Peyer's patch (tissue), 4 donors: ENCODE measurements at places on chromosomes 12 and 14.

- DNase-seq, result no peak
Observed at GRCh38 chr14:31505411-31505810, 17.6 kb upstream of the GPR33 start.

- no peak for DNase-seq
Observed at GRCh38 chr14:62189698-62190097, 427.5 kb downstream of the SNAPC1 start.

- DNase-seq, result no peak
Observed at GRCh38 chr12:73612551-73612950, 925.1 kb upstream of the ATXN7L3B start.

GRCh38 chr14:55212634-55213033, 21.2 kb upstream of the DLGAP5 start:
- no peak for DNase-seq

- no peak for DNase-seq
Observed at GRCh38 chr14:102043251-102044025, 43.4 kb downstream of the HSP90AA1 start.

- DNase-seq, result no peak
Observed at GRCh38 chr12:16016748-16017147, 105.6 kb downstream of the DERA start.

GRCh38 chr12:47992776-47993175, 11.5 kb downstream of the COL2A1 start:
- no peak for DNase-seq

GRCh38 chr12:38892087-38892786, 13.2 kb downstream of the CPNE8 start:
- no peak for DNase-seq

DNA sequence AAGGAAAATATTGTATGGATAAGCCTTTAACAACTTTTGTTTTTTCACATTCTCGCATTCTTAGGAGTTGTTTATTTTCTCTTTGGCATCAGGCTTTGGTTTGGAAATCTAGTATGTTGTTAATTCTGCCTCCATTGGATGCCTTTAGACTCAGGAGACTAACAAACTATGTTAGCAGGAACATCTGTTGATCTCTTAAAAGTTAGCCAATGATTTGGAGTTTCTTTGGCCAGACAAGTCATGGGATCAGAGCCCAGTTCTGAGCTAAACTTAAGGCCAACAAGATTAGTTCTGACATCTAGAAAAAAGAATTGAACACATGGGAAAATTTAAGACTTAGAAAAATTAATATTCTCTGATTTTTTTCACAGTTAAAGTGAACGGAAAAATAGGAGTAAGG, 35.3 kb upstream of the STRAP start:
- no peak for DNase-seq

DNA sequence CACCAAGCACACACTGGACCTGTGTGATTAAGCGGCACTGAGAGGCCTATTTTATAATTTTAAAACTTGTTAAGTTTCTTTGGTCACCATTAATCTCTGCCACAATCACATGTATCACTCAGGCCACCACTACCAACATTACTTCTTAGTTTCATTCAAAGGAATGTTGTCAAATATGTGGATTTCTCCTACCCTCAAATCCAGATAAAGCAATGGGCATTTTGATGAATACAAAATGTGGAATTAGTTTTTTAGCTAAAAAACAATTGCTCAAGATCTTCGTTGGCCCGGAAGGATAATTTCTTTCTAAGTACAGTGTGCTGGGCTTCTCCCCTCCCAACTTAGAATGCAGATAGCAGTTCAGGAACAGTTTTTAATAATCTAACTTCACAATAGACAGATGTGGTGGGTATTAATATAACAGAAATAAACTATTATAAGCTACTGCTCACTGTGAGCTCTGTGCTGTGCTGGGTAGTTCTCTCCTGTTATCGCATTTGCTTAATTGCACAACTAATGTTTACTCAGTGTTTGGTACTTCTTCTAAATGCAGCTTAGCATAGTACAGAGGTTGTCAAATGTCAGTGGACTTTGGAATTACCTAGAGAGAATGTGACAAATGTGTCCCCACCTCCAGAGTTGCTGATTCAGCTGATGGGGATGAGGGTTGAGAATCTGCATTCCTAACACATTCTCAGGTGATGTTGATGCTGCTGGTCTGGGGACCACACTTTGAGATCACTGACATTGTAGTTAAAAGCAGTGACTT, 266.7 kb upstream of the AMIGO2 start:
- DNase-seq, result no peak

- no peak for DNase-seq
Observed at GRCh38 chr14:42374332-42374731, 767.7 kb downstream of the LRFN5 start.

- DNase-seq, result no peak
Observed at GRCh38 chr12:104526320-104526719, 69.6 kb downstream of the CHST11 start.

GRCh38 chr14:28666961-28667360, 99.6 kb upstream of the FOXG1 start:
- no peak for DNase-seq

DNA sequence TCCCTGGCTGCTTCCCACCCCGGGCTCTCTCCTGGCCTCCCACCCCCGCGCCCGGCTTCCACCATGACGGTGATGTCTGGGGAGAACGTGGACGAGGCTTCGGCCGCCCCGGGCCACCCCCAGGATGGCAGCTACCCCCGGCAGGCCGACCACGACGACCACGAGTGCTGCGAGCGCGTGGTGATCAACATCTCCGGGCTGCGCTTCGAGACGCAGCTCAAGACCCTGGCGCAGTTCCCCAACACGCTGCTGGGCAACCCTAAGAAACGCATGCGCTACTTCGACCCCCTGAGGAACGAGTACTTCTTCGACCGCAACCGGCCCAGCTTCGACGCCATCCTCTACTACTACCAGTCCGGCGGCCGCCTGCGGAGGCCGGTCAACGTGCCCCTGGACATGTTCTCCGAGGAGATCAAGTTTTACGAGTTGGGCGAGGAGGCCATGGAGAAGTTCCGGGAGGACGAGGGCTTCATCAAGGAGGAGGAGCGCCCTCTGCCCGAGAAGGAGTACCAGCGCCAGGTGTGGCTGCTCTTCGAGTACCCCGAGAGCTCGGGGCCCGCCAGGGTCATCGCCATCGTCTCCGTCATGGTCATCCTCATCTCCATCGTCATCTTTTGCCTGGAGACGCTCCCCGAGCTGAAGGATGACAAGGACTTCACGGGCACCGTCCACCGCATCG, 1.8 kb downstream of the KCNA1 start:
- no peak for DNase-seq

- DNase-seq, result no peak
Observed at GRCh38 chr14:71610797-71611196, 321.4 kb upstream of the RGS6 start.

DNA sequence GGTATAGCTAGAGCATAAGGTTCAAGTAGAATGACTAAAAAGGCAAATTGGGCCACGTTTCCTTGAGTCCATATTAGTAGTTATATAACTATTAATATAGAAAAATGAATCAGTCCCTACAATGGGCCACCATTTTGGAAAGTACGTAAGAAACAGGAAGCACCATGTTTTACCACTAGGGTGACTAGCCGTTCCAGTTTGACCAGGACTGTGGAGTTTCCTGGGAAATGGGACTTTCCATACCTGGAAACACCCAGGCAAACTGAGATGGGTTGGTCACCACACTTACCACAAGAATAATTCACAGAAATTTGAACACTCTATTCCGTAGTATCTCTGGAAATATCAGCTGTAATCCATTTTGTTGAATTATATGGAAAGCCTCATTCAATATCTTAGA, 2.1 kb upstream of the MAGOHB start:
- no peak for DNase-seq

DNA sequence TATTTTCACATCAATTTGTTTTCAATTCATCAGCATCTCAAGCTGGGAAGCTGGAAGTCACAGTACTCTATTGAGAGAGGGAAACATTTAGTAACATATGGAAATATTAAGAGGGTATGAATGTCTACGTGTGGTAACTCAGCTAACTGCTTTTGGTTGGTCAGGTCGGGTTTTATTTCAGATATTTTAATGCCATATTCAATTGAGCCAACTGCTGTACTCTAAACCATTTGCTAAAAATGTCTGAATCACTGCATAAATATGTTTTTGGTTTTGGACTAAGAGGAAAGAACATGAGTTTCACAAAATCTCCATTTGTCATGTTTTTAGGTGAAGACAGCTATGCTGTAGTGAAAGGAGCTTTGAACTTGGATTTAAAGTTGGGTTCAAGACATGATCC, 18.9 kb upstream of the PPFIBP1 start:
- no peak for DNase-seq
